ENCODE measurements at places on chromosomes 16 and 17. TPM values are rescaled to one million over a fixed set of nuclear protein-coding genes. Genes with fewer than 3 reads are reported as not detected.

Gene EVI2B
- 13.0 TPM for total RNA-seq

Gene TAT
- not detected for total RNA-seq

Gene KRT34
- not detected for total RNA-seq

Gene FOXN1
- not detected for total RNA-seq

Gene CMTM1
- 9.1 TPM for total RNA-seq

Gene KCNG4
- not detected for total RNA-seq

Gene PERCC1
- total RNA-seq = not detected

Gene C16orf46
- total RNA-seq = 0.32 TPM

Gene MYH8
- total RNA-seq = not detected

Gene SLC13A2
- total RNA-seq = not detected

Gene TRAPPC2L
- 57.5 TPM for total RNA-seq

Gene VAT1L
- total RNA-seq = not detected

Gene ZDHHC1
- total RNA-seq = 1.5 TPM

Gene FOXC2
- not detected for total RNA-seq

Gene NOTUM
- total RNA-seq = 1.2 TPM

Gene FOXF1
- not detected for total RNA-seq

Gene NPIPB2
- total RNA-seq = 14.9 TPM

Gene TBC1D26
- total RNA-seq = 0.23 TPM

Gene TMC5
- total RNA-seq = not detected

Gene CPNE2
- total RNA-seq = 7.6 TPM

Gene PPP1R1B
- not detected for total RNA-seq

Gene CHD3
- 164 TPM for total RNA-seq

Gene MT3
- 7.9 TPM for total RNA-seq

Gene BRIP1
- 16.4 TPM for total RNA-seq

Gene HS3ST2
- total RNA-seq = not detected

Gene AOC3
- 2.4 TPM for total RNA-seq

Gene LUC7L3
- 115 TPM for total RNA-seq

Gene STAT5B
- 164 TPM for total RNA-seq

Gene MT1H
- total RNA-seq = not detected

Gene ATP2C2
- total RNA-seq = not detected
